ENCODE measurements at places on chromosomes 3 and 15. TPM values are rescaled to one million over a fixed set of nuclear protein-coding genes. Genes with fewer than 3 reads are reported as not detected.

The CCDC66 gene
- total RNA-seq: 27.1 TPM

GRCh38 chr3:126827121-126827520 is 123.1 kb downstream of the CHCHD6 start:
- no peak overlapping the region for H3K27ac ChIP-seq
- no peaks in the 10 kb centered on the region for H3K36me3 ChIP-seq
- peak; percentile 61 for DNase-seq
- H3K4me3 ChIP-seq: no peak overlapping the region
- no peaks in the 10 kb centered on the region for H3K4me1 ChIP-seq

DNA sequence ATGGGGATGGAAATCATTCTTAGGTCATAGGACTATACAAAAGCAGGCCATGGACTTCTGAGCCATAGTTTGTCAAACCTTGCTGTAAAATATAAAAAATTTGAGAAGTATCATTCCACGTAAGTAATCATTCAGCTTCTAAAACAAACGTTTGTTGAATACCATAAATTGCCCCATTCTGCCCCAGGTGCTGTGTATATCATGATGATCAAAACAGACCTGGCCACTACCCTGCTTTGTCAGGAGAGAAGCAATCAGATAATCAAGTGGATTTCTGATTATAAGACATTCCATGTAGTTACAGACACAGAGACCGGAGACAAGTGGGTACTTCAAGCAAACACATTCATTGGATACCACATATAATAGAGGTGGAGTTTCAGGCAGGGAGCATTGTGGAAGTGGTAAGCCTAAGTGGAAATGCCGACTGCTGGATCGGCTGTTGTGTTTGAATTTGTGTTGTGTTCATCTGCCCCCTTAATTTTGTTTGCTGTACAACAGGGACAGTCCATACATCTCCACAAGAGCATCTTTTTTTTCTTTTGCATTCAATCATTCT is 61.7 kb downstream of the TGFBR2 start:
- H3K4me1 ChIP-seq: peaks cover 2% of the 10 kb centered on the region
- H3K27me3 ChIP-seq: no peaks in the 10 kb centered on the region
- H3K27ac ChIP-seq: no peak overlapping the region
- peaks cover 5% of the 10 kb centered on the region for H3K36me3 ChIP-seq

GRCh38 chr15:99054025-99054387 is 46.4 kb upstream of the PGPEP1L start:
- H3K4me1 ChIP-seq: no peaks in the 10 kb centered on the region
- H3K4me3 ChIP-seq: no peak overlapping the region
- no peak for DNase-seq
- no peak overlapping the region for H3K27ac ChIP-seq
- no peaks in the 10 kb centered on the region for H3K27me3 ChIP-seq

DNA sequence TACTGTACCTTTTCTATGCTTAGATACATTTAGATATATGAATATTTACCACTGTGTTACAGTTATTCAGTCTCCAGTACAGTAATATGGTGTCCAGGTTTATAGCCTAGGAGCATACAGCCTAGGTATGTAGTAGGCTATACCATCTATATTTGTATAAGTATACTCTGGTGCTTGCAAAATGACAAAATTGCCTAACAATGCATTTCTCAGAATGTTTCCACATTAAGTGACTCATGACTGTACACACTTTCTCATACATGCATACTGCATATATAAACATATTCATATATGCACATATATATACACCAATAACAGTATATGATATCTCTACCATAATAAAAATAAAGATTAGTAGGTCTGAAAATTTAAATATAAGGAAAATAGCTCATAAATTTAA is 169.3 kb downstream of the DPH6 start:
- no peaks in the 10 kb centered on the region for H3K4me1 ChIP-seq
- DNase-seq: no peak
- no peaks in the 10 kb centered on the region for H3K36me3 ChIP-seq
- no peaks in the 10 kb centered on the region for H3K27me3 ChIP-seq
- no peak overlapping the region for H3K27ac ChIP-seq
- no peak overlapping the region for H3K4me3 ChIP-seq

DNA sequence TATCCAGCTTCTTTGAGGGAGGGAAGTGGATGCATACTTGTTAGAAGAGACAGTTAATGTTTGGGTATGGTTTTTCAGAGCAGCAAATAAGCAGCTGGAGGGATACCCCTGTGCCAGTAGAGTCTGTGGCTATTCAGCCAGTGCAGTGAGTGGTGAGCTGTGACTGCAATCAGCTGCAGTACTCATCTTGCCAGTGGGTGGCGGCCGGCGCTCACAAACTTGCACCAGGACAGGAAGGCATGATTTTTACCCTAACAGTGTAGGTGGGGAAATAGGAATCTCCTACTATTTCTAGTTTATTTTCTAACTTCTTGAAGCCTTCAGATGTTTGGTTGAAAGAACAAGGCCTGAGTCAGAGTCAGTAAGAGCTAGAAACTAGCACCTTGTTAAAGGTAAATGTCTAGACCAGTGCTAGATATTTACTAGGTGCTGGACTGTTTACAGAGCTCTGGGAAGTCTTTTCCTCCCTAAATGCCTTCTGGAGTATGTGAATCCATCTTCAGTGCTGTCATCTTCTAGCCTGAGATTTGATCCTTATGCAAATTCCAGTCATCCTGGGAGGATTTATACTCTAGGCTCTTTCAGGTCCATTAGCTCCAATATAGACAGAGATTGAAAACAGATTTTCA is 23.6 kb downstream of the TIMP4 start:
- H3K27ac ChIP-seq: no peak overlapping the region
- H3K27me3 ChIP-seq: no peaks in the 10 kb centered on the region
- H3K36me3 ChIP-seq: no peaks in the 10 kb centered on the region
- H3K4me1 ChIP-seq: no peaks in the 10 kb centered on the region

DNA sequence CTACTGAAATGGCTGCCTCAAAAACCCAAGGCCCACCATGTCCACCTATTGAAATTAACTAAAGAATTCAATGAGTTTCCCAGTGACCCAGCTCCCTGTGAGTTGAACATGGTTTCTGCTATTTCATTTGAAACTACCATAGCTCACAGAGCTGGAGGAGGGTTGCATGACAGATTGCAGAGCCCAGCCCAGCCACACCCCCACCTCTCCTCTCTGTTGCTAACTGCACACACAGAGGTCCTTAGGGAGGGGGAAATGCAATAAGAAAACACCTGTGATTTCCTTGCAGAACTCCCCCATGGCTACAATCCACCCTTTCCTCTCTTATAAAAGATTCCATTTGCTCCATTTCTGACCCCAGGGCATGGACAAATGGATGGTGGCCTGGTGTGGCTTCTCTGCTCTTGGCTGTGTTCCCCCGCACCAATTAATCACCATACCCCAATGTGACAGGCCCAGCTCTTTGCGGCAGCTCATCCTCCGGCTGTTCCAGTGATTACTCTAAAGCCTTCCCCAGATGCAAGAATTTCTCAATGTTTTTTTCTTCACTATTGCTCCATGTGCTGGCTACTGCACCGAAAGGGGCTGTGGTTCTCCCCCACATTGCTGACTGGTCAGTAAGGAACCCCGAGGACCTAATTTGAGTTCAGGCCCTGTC is 208.4 kb upstream of the KBTBD8 start:
- no peak overlapping the region for H3K4me3 ChIP-seq
- no peaks in the 10 kb centered on the region for H3K4me1 ChIP-seq
- DNase-seq: no peak

GRCh38 chr3:16817197-16817596 is 67.6 kb upstream of the PLCL2 start:
- no peak overlapping the region for H3K27ac ChIP-seq
- DNase-seq: no peak
- no peaks in the 10 kb centered on the region for H3K4me1 ChIP-seq
- no peaks in the 10 kb centered on the region for H3K27me3 ChIP-seq
- H3K4me3 ChIP-seq: no peak overlapping the region

GRCh38 chr3:38111201-38111600 is 25.7 kb downstream of the ACAA1 start:
- no peak overlapping the region for H3K27ac ChIP-seq
- peak; percentile 19 for DNase-seq
- no peak overlapping the region for H3K4me3 ChIP-seq
- H3K36me3 ChIP-seq: no peaks in the 10 kb centered on the region

DNA sequence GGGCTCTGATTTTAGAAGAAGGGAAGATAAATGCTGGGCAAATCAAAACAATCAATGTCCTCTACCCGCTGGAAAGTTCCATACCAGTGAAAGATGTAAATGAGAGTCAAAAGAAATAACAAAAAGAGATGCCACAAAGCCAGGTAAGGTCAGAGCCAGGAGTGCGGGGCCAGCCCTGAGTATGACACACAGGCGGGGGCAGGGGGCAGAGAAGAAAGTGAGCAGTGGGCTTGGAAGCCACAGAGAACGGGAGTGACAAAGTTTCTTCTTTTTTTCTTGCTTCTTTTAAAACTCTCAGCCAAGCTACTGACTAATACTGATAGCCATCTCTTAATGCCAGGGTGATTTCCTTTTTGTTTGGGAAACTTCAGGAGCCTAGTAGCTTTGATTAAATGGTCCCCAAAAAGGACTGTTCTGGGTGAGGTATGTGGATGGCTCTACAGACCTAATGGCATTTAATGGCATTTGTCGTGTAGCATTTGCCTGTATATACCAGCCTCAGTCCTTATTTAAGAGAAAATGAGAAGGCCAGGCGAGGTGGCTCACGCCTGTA is 23.1 kb upstream of the TSEN2 start:
- DNase-seq: no peak
- no peaks in the 10 kb centered on the region for H3K4me1 ChIP-seq
- H3K4me3 ChIP-seq: no peak overlapping the region
- no peaks in the 10 kb centered on the region for H3K36me3 ChIP-seq
- H3K27ac ChIP-seq: no peak overlapping the region

DNA sequence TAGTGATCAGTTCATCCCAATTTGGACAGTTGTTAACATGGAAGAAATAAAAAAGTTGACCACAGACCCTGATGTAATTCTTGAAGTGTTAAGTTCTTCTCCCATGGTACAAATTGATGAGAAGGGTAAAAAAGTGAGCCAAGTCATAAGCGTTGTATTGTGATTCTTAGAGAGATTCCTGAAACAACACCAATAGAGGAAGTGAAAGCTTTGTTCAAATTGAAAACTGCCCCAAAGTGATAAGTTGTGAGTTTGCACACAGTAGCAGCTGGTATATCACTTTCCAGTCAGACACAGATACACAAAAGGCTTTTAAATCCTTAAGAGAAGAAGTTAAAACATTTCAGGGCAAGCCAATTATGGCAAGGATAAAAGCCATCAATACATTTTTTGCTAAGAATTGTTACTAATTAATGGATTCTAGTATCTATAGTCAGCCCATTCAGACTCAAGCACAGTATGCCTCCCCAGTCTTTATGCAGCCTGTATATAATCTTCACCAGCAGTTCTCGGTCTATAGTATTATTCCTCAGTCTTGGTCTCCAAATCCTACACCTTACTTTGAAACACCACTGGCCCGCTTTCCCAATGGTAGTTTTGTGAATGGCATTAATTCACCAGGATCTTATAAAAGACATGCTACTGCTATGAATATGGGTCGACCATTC is 38.2 kb downstream of the CDIN1 start:
- no peak overlapping the region for H3K4me3 ChIP-seq
- H3K27me3 ChIP-seq: no peaks in the 10 kb centered on the region
- DNase-seq: no peak
- no peak overlapping the region for H3K27ac ChIP-seq

DNA sequence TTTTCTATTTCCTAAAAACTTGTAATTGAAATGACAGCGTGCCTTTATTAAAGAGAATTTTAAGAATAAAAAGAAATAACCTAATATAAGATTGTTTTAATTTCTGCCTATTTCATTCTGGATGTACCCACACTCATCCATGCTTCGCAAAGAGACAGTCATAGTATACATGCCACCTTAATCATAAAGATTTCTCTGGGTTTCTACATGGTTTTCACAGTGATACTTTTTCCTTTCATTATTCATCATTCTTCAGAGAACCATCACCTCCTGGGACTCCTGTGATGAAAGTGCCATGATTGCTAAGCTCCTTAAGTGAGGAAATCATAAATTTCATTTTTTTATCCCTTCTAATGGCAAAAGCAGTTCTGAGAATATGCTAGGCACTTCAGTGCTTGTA is 4.3 kb upstream of the CCR8 start:
- H3K27ac ChIP-seq: no peak overlapping the region
- no peaks in the 10 kb centered on the region for H3K36me3 ChIP-seq
- no peak for DNase-seq

DNA sequence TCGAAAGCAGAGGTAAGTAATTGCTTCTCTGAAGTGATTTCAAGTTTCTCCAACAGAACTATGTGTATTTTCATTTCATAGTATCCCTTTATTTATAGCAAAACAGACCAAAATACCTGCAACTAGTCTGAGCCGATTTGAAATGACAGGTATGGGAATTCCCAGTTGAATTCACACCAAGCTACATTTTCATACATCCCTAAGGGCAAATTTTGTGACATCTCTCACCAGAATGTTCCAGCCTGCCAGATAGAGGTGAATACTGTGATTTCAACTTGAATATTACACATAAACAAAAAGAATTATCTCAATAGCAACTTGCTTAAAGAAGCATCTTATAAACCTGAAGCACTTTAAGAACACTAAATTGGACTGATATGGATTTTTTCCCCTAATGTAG is 235.7 kb downstream of the SLC9A9 start:
- H3K27ac ChIP-seq: no peak overlapping the region
- no peaks in the 10 kb centered on the region for H3K36me3 ChIP-seq
- no peak for DNase-seq
- H3K4me1 ChIP-seq: no peaks in the 10 kb centered on the region
- no peak overlapping the region for H3K4me3 ChIP-seq

DNA sequence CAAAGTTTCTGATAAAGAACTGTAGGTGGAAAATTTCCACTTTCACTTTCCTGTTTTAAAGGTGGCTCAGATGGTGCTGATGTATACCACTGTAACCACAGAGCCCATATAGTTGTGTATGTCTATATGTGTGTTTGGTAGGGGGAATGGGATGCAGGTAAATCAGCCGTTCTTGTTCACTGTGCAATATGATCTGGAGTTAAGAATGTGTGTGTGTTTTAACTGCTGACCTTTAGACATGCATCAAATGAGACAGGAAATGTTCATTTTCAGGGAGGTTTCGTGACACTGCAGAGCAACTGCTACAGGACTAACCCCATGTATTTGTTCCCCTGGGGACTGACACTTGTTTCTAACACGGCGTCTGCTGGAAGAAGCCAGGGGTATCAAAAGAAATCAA is 180.5 kb downstream of the TAFA4 start:
- no peaks in the 10 kb centered on the region for H3K36me3 ChIP-seq
- H3K27me3 ChIP-seq: no peaks in the 10 kb centered on the region
- H3K4me3 ChIP-seq: no peak overlapping the region
- no peak overlapping the region for H3K27ac ChIP-seq
- no peaks in the 10 kb centered on the region for H3K4me1 ChIP-seq

DNA sequence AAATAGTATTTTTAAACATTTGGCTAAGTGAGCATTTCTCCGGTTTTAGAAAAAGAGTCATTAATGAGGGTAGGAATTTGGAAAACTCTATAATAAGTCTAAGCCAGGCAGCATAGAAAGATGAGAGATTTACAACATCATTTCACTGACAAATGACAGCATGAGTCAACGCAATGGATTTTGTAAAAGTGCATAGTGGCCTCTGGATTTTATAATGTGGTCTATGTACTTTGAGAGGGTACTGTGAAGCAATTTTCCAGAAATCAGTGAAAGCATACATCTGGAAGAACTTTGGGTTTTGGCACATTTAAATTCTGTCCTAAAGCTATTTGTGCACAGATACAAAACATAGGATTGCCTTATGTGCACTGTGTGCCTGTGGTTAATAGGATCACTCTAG is 130.8 kb upstream of the CCNL1 start:
- H3K27ac ChIP-seq: no peak overlapping the region
- H3K36me3 ChIP-seq: no peaks in the 10 kb centered on the region
- H3K27me3 ChIP-seq: no peaks in the 10 kb centered on the region
- no peaks in the 10 kb centered on the region for H3K4me1 ChIP-seq

GRCh38 chr15:72836676-72837330 is 53.2 kb upstream of the ADPGK start:
- no peaks in the 10 kb centered on the region for H3K36me3 ChIP-seq
- no peak overlapping the region for H3K4me3 ChIP-seq
- H3K27me3 ChIP-seq: no peaks in the 10 kb centered on the region
- DNase-seq: no peak
- H3K4me1 ChIP-seq: no peaks in the 10 kb centered on the region
- no peak overlapping the region for H3K27ac ChIP-seq

Data from aorta (tissue), 5 donors.